ENCODE measurements at places on chromosomes 7 and 10. TPM values are rescaled to one million over a fixed set of nuclear protein-coding genes. Genes with fewer than 3 reads are reported as not detected.

RELN gene
- 0.02 TPM for total RNA-seq

SLC16A9 gene
- total RNA-seq: 11.2 TPM

GATA3 gene
- 0.43 TPM for total RNA-seq

GRCh38 chr7:48637382-48637781 is 287.0 kb upstream of the CDC14C start:
- no peaks in the 10 kb centered on the region for H3K36me3 ChIP-seq
- no peaks in the 10 kb centered on the region for H3K27me3 ChIP-seq
- no peak overlapping the region for H3K27ac ChIP-seq
- no peak overlapping the region for H3K4me3 ChIP-seq
- H3K4me1 ChIP-seq: no peaks in the 10 kb centered on the region

- no peak overlapping the region for H3K4me3 ChIP-seq
- H3K27me3 ChIP-seq: no peaks in the 10 kb centered on the region
- no peak overlapping the region for H3K27ac ChIP-seq
- peaks cover 20% of the 10 kb centered on the region for H3K4me1 ChIP-seq
- no peaks in the 10 kb centered on the region for H3K36me3 ChIP-seq
Measured at GRCh38 chr10:48463318-48464003, 141.4 kb downstream of the ARHGAP22 start.

DNA sequence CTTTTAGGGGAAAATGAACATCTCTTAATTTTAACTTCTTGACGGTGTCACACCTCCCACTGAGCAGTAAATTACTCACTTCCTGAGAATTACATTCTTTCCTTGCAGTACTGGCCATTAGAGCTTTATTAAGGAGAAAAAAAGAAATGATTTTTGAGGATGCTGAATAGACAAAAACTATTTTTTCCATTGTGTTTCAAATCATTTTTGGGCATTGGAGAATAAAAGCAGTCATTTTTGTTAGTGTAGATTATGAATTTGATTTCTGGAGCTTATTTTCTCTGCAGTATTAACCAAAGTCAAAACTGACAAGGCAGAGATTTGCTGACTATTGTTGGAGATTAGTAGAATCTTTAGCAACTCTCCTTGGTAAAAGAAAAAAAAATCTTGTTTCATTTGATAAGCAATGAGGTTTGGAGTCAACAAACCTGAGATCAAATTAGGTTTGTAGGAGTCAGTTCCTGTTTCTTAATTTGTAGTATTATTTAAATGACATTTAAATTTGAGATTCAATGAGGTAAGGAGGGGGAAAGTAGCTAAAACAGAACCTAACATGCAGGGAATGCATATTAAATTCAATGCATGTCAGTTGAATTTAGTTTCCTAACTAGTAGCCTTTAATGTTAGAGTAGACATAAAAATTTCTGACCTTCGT is 70.6 kb downstream of the AP3M1 start:
- DNase-seq: no peak
- peaks cover 31% of the 10 kb centered on the region for H3K36me3 ChIP-seq
- H3K27me3 ChIP-seq: no peaks in the 10 kb centered on the region
- no peak overlapping the region for H3K4me3 ChIP-seq
- no peak overlapping the region for H3K27ac ChIP-seq

DNA sequence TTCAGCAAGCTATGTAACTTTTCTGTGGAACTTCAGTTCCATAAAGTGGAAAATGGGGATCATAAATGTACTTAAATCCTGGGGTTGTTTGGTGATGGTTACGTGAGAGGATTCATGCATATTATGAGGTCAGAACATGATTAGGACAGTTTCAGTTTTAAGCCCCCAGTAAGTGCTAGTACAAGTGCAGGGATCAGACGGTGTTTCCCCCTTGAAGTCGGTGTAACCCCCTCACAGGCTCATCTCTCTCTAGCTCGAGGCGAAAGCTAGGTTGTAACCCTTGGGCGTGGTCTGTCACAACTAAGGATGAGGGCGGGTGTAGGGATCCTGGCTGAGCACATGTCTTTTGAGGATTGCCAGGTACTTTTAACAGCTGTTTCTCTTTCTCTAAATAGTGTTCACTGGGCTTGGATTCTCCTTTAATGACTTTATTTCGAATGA is 84.7 kb downstream of the SPAG6 start:
- DNase-seq: no peak
- H3K4me1 ChIP-seq: peaks cover 8% of the 10 kb centered on the region
- no peak overlapping the region for H3K27ac ChIP-seq
- H3K4me3 ChIP-seq: no peak overlapping the region

DNA sequence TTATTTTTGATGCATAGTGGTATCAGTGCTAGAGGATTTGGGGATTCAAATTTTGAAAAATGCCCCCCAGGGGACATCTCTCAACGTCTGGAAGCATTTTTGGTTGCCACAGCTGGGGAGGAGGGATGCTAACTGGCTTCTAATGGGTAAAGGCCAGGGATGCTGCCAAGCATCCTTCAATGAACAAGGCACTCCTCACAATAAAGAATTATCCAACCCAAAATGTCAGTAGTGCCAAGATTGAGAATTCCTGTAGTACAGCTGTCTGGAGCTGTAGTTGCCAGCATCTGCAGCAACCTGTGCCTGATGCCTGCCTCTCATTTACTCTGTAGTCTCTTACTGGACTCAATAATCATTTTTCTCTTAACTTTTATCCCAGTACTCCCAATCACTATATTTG is 53.5 kb downstream of the SEPTIN7 start:
- H3K4me3 ChIP-seq: no peak overlapping the region
- H3K36me3 ChIP-seq: no peaks in the 10 kb centered on the region
- DNase-seq: no peak

DNA sequence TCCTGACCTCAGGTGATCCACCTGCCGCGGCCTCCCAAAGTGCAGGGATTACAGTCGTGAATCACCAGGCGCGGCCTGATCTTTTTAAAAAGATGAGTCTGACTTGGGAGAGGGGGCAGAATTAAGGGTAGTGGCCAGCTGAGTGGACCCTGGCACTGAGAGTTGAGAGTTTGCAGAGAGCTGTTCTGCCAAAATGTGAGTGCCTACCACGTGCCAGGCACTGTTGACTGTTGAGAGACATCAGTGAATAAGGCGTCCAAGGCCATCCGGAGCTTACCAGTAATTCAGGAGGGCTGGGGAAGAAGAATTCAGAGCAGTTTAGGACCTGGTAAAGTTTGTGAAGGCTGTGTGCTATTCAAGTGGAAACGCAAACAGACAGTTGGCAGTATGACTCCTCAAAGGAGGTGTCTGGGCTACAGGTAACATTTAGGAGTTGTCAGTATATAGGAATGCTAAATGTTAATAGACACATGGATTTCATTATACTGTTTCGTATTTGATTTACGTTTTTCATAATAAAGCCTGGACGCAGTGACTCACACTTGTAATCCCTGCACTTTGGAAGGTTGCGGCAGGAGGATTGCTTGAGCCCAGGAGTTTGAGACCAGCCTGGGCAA is 1.5 kb downstream of the NIPSNAP2 start:
- no peak for DNase-seq
- no peak overlapping the region for H3K27ac ChIP-seq

DNA sequence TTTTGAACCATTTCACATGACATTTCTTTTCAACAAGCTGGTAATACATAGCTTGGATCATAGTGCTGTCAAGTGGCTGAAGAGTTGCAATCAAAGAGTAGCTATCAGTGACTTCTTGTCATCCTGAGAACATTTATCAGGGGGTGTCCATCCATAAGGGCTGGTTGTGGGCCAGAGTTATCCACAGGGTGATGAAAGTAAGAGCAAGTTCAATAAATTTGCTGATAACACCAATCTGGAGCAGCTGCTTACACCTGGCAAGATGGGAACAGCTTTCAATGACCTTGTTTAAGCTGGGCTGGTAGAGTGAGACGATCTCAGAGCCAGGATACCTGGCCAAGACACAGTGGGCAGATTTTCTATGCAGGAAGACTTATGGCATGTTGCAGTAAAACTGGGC is 96.3 kb upstream of the IMMP2L start:
- H3K27me3 ChIP-seq: no peaks in the 10 kb centered on the region
- no peak overlapping the region for H3K4me3 ChIP-seq
- no peak for DNase-seq
- H3K36me3 ChIP-seq: no peaks in the 10 kb centered on the region
- H3K27ac ChIP-seq: no peak overlapping the region

DNA sequence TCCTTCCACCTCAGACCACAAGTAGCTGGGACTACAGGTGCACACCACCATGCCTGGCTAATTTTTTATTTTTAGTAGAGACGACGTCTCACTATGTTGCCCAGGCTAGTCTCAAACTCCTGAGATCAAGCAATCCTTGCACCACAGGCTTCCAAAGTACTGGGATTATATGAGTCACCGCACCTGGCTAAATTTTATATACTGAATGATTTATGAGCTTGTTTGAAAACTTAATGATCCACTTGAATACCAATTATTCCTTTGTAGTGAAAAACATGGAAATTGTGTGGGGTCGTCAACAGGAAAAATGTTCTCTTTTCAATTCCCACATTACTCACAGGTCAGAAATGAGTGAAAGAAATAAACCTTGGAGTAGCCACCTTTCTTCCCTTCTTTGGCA is 31.3 kb downstream of the RAPGEF5 start:
- H3K36me3 ChIP-seq: no peaks in the 10 kb centered on the region
- no peak overlapping the region for H3K4me3 ChIP-seq
- peaks cover 15% of the 10 kb centered on the region for H3K4me1 ChIP-seq

- no peak for DNase-seq
- H3K4me3 ChIP-seq: no peak overlapping the region
- H3K4me1 ChIP-seq: no peaks in the 10 kb centered on the region
- no peaks in the 10 kb centered on the region for H3K27me3 ChIP-seq
- H3K27ac ChIP-seq: no peak overlapping the region
Measured at GRCh38 chr7:36906956-36907635, 182.8 kb upstream of the AOAH start.

DNA sequence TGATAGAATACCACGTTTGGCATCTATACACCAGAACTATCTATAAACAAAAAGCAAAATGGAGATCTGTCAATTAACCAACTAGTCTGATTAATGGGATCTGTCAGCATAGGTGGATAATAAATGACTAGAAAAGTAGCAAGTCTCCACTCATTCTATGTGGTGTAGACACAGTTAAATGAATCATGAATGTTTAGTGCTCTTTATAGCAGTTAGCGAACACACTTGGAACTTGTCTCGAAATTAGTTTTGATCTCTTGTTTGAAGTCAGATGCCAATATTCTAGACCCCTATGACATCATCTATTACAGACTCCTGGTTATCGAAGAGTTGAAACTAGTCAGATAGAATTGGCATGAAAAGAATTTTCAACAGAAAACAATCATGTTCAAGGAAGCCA is 259.7 kb downstream of the AHR start:
- H3K36me3 ChIP-seq: no peaks in the 10 kb centered on the region
- H3K27me3 ChIP-seq: no peaks in the 10 kb centered on the region
- H3K4me1 ChIP-seq: no peaks in the 10 kb centered on the region
- DNase-seq: no peak
- no peak overlapping the region for H3K4me3 ChIP-seq

GRCh38 chr7:41006306-41006995 is 696.4 kb downstream of the INHBA start:
- DNase-seq: no peak
- H3K27me3 ChIP-seq: no peaks in the 10 kb centered on the region
- no peak overlapping the region for H3K4me3 ChIP-seq
- H3K36me3 ChIP-seq: no peaks in the 10 kb centered on the region

GRCh38 chr10:110326351-110327032 is 21.8 kb upstream of the SMNDC1 start:
- no peak overlapping the region for H3K27ac ChIP-seq
- H3K36me3 ChIP-seq: no peaks in the 10 kb centered on the region
- no peak overlapping the region for H3K4me3 ChIP-seq
- no peaks in the 10 kb centered on the region for H3K27me3 ChIP-seq
